ENCODE measurements at places on chromosomes 16 and 17.

DNA sequence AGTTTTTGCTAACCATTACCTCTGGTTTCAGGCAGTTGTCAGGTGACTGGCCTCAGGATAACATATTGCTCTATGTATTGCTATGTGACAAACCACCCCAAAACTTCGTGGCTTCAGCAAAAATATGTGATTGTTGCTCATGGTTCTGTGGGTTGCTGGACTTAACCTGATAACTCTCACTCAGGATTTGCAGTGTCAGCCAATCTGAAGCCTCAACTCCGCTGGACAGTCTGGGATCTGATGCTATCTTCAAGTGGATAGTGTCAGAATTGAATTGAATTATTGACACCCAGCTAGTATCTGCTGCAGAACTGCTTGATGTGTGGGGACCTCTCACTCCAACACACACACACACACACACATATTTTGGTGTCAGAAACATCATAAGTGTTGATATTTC lies 34.7 kb upstream of the GUCY2D start:
- no peak for DNase-seq

GRCh38 chr16:28164140-28164539 lies 47.6 kb downstream of the XPO6 start:
- no peak for DNase-seq

- DNase-seq: no peak
These were observed 86.8 kb upstream of the SOX9 start for GRCh38 chr17:72034000-72034399.

DNA sequence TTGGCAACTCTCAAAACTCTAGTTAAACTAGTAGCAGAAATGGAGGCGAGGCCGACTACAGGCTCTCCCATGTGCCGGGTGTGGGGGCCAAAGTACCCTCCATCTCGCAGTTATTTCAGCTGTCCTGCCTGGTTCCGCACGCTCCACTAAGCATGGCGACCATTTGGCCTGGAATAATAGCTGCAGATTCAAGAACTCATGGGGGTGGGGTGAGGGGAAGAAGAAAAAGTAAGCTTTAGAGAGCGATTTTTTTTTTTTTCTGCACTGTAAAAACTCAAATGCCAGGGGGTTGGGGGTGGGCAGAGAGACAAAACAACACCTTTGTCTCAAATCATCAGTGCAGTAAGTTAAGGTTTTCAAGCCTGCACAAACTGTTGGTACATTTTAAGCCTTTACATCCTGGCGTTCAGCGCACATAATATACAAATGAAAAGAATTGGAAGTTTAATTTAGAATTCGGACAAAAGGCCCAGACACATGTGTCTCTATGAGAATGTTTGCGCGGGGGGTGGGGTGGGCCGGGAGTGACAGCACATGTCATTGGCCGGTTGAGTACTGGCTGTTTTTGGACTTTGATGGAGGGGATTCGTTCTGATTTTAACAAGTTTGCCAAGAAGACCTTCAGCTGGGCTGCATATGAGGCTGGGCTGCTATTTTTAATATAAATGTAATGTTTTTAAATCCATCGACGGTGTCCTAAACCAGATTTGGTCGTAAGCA lies 694.7 kb upstream of the SALL1 start:
- no peak for DNase-seq

DNA sequence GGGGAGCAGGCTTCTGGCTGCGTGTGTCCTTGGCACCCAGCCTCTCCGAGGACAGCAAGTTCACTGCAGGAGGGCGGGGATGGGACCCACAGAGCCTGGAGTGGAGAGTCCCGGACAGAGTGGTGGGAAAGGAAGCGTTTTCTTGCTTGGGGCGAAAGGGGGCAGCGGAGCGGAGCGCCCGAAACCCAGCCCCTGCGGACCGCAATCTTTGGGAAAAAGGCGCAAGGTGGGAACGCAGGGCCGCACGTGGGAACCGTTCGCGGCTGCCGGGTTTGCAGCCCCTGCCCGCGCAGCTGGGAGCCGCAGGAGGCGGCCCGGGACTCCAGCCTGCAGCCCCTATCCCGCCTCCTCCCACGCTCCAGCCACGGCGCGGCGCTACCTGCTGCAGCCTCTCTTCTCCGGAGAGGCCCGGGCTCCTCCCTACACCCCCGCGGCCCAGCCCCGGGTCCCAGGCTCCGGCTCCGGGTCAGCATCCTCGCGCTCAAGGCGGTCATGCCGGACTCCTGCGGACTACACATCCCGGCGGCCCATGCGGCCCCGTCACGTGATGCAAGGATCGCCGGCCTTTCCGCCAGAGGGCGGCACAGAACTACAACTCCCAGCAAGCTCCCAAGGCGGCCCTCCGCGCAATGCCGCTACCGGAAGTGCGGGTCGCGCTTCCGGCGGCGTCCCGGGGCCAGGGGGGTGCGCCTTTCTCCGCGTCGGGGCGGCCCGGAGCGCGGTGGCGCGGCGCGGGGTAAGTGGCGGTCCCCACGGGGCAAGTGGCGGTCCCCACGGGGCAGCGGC lies at the start of the genes NTHL1 and TSC2:
TSS of gene NTHL1 (minus strand) at position 505 of the 786 bp plus-strand sequence. CDS start at position 494, 11 bp downstream.
TSS of gene TSC2 (plus strand) at position 656 of the 786 bp plus-strand sequence. CDS start 631 bp downstream, outside the sequence.
- peak; percentile 93 for DNase-seq

DNA sequence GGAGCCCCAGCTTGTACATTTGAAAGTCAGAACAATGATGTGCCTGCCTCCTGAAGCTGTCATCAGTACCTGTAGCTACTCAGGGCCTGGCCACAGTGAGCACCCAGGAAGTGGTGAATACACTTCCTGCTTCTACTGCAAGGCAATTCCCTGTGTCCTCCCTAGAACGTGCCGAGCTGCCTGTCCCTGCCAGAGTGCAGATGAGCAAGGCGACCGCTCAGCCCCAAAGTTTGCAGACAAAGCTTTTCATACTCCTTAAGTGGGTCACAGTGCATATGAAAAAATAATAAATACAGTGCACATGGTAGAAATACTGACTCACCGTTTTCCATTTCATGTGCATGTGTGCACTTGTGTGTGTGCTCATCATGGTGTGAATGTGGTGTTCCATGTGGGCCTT lies 77.3 kb downstream of the MPRIP start:
- DNase-seq: no peak

- DNase-seq: no peak
These were observed 379.6 kb upstream of the PSMD7 start for GRCh38 chr16:73916829-73917594.

Data from NCI-H2081 (cell line).